ENCODE measurements at places on chromosomes 6 and 20.

- no peak for DNase-seq
Measured at GRCh38 chr6:138586638-138587037, 87.3 kb upstream of the NHSL1 start.

GRCh38 chr6:111173946-111174345, 86.6 kb downstream of the SLC16A10 start:
- DNase-seq = no peak

- no peak for DNase-seq
Measured at GRCh38 chr20:3660262-3661059, 2.7 kb downstream of the GFRA4 start.

DNA sequence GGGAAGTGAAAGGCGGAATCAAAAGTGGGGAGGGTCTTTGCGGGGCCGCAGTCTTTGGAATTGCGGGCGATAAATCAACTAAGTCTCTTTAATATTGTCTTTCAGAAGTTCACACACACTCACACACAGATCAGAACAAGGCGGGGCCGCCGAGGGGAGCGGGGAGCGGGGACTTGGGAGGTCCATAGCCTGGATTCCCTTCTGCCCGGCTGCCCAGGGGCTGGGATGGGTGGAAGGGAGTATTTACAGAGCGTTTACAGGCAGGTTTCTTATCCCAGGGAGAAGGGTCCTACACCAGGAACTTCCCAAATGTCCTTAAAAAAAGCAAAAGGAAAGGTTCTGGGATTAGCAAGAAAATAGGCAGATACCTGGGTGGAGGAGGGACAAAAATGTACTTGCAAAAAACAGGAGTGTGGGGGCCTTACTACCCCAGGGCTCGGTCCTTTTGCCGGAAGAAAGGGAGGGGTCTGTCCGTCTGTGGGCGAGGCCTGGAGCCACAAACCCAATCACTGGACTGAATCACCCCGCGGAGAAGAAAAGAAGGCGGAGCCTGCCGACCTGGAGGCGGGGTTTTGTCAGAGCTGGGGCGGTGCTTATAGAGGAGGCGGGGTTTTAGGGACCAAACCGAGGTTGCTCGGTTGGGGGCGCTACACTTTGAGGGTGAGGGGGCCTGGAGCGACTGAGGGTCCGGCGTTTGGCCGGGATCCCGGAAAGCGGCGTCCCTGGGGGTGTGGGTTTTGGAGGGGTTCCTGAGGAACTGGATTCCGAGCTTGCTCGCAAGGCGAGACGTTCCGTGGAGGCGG, 3.2 kb downstream of the PRRT1 start:
- DNase-seq = no peak

GRCh38 chr20:9985773-9986172, 49.0 kb upstream of the ANKEF1 start:
- DNase-seq = no peak

- DNase-seq = no peak
Measured at GRCh38 chr20:33304046-33304445, 21.0 kb downstream of the BPIFB1 start.

DNA sequence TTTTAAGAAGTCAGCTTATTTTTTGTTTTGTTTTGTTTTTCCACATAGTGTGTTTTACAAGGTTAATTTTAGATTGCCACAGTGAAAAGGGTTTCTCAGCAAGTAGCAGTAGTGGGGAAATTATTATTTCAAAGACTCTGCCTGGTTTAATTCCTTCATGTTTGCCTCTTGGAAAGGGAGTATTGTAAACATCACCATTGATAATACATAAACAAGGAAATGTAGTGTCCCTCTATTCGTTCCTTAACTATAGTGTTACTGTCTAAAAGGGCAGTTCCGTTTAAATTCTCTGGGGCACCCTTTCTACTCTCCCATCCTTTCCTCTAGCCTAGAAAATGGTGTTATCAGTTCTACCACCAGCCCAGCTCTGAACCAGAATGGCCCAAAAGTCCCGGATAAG, 391.0 kb upstream of the SOX4 start:
- no peak for DNase-seq

GRCh38 chr6:160137989-160138835, 16.6 kb downstream of the SLC22A1 start:
- peak; percentile 53 for DNase-seq

DNA sequence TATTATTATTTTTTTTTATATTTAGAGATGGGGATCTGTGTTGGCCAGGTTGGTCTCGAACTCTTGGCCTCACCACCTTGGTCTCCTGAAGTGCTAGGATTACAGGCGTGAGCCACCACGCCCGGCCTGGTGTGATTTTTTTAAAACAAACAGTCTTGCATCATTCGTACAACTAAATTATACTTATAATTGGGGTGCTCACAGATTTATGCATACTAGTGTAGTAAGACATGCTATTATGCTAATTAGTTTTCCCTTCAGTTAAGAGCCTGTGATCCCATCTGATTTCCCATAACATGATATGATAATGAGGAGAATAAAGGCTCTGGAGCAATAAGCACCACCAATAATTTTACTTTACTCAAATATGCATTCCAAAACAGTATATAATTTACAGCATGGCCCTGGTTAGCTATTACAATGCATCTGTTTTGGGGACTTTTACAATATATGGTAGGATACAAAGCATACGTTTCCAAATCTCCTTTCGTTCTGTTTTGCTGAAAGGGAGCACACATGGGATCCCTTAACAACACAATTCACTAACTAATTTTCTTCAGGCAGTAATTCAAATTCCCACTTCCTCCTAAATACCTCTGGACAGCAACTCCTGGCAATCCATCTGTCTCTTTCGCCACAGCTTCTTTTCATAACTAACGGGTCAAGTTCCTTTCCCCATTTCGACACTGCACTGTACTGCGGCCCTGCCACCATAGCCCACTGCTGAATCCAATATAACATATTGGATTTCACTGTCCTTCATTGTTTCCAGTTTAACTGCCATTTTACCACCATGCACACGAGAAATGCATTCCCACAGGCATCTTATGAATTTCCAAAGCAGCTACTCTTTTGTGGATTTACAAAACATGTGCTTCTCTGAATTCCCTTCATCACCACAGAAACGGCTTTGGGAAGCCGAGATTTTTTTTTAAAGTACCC, 1.7 kb downstream of the NUDT3 start:
- peak; percentile 71 for DNase-seq

- no peak for DNase-seq
Measured at GRCh38 chr20:33097001-33097400, 17.6 kb downstream of the BPIFB4 start.

DNA sequence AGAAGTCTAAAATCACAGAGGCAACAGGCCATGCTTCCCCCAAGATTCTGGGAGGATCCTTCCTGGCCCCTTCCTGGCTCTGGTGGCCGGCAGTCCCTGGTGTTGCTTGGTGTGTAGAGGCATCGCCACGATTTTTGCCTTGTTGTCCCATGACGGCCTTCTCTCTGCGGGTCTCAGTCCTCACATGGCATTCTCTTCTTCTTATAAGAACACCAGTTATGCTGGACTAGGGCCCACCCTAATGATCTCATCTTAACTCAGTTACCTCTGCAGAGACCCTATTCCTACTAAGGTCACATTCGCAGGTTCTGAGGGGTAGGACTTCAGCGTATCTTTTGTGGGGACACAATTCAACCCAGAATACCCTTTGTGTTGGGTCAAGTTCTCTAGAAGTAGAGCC, 168.0 kb downstream of the LINC00237 start:
- DNase-seq = no peak

- no peak for DNase-seq
Measured at GRCh38 chr20:46712056-46712636, 2.7 kb downstream of the SLC2A10 start.

DNA sequence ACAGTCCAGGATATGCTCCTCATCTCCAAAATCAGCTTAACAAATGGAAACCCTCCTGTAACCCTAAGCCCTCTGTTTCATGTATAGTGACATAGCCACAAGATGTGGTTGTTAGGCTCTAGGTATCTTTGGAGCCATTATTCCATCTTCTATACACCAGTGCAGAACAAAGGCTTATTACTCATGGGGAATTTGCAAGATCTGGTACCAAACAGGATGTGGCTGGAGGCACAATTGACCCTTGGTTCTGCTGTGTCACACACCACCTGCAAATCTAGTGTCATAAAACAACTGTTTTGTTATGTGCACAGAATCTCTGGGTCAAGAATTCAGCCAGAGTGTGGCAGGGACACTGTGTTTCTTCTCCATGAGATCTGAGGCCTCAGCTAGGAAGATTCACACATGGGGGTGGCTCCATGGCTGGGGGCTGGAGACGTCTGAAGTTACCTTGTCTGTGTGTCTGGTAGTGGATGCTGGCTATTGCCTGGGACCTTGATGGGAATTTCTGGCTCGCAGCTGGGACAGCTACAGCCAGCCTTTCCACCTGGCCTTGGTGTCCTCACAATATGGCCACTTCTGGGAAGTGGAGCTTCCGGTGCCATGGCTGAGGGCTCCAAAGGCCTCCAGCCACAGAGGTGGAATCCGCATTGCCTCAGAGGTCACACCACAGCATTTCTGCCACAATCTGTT, 369.9 kb downstream of the CDH26 start:
- no peak for DNase-seq

DNA sequence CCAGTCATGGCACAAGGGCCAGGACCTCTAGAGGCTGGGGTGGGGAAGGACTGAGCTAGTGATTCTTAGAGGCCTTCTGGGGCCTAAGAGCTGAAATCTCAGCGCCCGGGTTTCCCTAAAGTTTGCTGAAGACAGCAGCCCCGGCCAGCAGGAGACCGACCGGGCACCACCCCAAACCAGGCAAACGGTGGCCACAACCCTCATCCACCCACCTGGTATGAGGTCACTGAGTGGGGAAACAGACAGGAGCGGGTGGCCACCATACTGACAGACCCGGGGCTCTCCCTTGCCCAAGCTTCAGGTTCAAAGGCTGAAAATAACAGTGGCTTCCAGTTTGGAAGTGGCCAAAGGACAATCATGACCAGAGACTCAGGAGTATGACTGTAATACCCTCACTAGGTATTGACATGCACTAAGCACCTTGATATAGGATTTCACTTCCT, 35.0 kb upstream of the ID1 start:
- DNase-seq = no peak
